ENCODE measurements at places on chromosomes 4 and X. TPM values are rescaled to one million over a fixed set of nuclear protein-coding genes. Genes with fewer than 3 reads are reported as not detected.

IL1RAPL1 gene
- total RNA-seq: 19.5 TPM

SLC9B1 gene
- 4.3 TPM for total RNA-seq

KLHL4 gene
- 13.8 TPM for total RNA-seq

ADGRG2 gene
- 0.82 TPM for total RNA-seq

DNA sequence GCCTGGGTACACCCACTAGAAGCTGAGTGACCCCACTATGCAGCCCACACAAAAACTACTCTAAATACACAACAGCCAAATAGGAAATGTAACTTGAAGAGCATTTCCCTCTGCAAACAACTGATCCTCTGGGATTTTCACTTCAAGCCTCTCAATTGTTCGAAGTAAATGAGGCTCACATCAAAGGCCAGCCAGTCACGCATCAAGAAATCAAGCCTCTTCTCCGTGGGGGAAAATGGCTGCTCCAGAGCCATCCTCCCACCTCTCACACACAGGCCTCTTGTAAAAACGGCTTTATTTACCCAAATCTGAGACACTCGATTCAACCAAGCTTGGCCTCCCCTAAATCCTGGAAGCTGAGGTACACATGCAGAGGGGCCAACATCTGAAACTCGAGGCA lies 14.3 kb downstream of the PCDH19 start:
- no peak for DNase-seq

DNA sequence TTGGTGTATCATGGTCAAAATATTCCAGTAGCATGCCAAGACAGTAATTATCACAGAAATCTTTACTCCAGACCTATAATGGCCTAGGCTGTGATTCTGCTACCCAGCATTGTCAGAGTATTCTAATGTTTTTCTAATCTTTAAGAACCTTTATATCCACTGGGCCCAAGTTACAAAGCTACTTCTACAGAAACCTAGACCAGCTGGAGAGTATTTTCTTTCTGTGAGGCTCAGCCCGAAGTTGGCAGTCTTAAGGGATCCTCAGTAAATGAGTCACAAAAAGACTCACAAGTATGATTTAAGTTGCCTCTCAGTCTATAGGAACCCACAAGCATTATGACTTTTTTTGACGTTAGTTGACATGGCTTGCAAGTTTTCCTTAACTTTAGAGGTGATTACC lies 638.5 kb upstream of the FAM241A start:
- DNase-seq: no peak

- DNase-seq: peak; percentile 15
Measured at GRCh38 chr4:159776961-159777360, 674.1 kb downstream of the RAPGEF2 start.

GRCh38 chr4:8850830-8851188 lies 20.8 kb downstream of the HMX1 start:
- no peak for DNase-seq

- DNase-seq: no peak
Measured at GRCh38 chr4:102429553-102429952, 71.6 kb upstream of the NFKB1 start.

GRCh38 chr4:145536044-145536443 lies 54.4 kb downstream of the SMAD1 start:
- peak; percentile 45 for DNase-seq

GRCh38 chr4:40000711-40001110 lies 23.0 kb upstream of the PDS5A start:
- no peak for DNase-seq

GRCh38 chr4:85402371-85402770 lies 72.6 kb upstream of the ARHGAP24 start:
- no peak for DNase-seq

- no peak for DNase-seq
Measured at GRCh38 chr4:144461906-144462305, 184.1 kb upstream of the HHIP start.

GRCh38 chrX:107630031-107630689 lies 1.9 kb downstream of the PRPS1 start:
- no peak for DNase-seq

DNA sequence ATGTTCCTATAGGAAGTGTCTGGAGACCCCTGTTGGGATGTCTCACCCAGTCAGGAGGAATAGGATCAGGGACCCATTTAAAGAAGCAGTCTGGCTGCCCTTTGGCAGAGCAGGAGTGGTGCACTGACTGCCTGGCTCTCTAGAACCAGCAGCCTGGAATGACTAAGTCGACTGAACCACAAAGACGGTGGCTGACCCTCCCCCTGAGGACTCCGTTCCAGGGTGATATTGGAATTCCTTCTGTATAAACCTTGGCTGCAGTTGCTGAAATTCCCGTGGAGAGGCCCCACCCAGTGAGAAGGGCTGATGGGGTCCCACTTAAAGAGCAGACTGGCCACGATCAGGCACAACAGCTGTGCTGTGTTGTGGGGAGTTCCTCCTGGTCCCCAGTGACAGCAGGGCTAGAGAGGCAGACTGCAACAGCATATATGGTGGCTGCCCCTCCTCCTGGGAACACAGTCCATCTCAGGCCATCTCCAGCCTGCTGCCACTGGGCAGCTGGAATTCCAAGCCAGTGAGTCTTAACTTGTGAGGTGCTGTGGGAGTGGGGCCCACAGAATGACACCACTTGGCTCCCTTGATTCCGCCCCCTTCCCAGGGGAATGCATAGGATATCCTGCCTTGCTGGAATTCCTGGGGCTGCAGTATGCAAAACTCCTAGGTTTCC lies 41.8 kb upstream of the RLIM start:
- no peak for DNase-seq

DNA sequence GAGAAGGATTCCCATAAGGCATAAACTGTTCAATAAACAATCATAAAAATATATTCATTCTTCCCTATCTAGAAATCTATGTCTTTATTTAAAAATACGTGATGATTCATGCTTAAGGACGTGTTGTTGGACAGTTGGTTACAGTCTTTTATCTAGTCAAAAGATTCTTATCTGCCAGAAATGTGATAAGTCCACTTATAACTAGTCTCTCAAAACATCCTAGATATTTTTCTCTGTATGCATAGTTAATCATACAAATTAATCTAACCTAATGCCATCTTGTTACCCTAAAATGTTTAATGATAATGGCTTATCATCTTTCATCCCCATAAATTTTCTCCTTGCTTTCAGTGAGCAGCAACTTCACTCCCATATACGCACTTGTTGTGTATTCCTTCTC lies 89.0 kb downstream of the SLC39A8 start:
- no peak for DNase-seq

DNA sequence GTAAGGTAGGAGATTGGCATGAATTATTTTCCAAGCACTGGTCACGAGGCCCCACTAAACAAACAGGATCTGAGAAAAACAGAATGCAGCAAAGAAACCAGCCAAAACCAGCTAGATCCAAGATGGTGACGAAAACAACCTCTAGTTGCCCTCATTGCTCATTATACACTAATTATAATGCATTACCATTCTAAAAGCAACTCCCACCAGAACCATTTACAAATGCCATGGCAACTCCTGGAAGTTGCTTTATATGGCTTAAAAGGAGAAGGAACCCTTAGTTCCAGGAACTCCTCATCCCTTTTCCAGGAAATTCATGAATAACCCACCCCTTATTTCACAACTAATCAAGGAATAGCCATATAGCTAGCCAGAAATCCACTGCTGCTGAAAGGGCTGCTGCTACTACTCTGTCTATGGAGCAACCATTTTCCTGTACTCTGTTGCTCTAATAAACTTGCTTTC lies 69.3 kb downstream of the ABCB7 start:
- DNase-seq: no peak

DNA sequence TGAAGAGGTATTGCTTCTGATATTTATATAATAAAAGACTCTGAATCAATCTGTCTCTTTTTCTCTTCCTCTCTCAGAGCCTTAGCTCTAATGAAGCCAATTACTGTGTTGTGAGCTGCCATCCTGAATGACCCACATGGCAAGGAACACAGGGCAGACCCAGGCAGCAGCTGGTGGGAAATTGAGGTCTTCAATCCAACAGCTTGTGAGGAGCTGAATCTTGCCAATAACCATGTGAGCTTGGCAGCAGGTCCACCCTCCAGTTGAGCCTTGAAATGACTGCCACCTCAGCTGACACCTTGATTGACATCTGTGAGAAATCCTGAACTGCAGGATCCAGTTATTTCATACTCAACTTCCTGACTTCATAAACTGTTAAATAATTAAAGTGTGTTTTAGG lies 149.4 kb downstream of the NDST4 start:
- peak; percentile 60 for DNase-seq

GRCh38 chr4:41199788-41200187 lies 14.6 kb downstream of the APBB2 start:
- DNase-seq: no peak

DNA sequence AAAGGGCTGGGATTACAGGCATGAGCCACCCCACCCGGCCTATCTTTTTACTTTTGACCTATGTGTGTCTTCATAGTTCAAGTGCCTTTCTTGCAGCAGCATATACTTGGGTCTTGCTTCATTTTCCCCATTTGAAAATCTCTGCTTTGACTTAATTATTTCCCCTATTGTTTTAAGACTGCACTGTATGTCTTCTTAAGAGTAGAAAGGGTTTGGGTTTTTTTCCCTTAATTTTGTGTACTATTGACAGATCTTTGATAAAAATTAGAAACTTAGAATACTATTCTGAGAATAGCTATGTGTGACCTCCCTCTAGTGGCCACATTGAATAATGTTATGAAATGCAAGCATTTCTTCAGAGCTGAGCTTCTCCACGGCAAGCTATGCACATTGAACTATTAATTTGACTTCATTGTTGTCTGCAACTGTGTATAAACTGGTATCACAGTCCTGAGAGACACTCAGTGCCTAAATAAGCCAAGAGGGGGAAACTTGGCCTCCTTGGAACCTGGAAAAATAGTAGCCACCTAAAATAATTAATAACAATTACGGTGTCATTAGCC lies 8.7 kb upstream of the SLC25A4 start:
- DNase-seq: peak; percentile 70

- DNase-seq: no peak
Measured at GRCh38 chrX:119573222-119573621, 1.1 kb upstream of the UBE2A start.

GRCh38 chr4:33948921-33949320 lies 2295.4 kb downstream of the ARAP2 start:
- DNase-seq: no peak
